B cell (primary cell): ENCODE measurements at places on chromosomes 11 and 22. TPM values are rescaled to one million over a fixed set of nuclear protein-coding genes. Genes with fewer than 3 reads are reported as not detected.

The TRPM5 gene
- polyA plus RNA-seq, result 0.03 and 0.16 TPM in 2 replicates

The CCDC188 gene
- polyA plus RNA-seq, result not detected in 2 replicates

The C11orf86 gene
- polyA plus RNA-seq, result not detected in 2 replicates

The RGL4 gene
- polyA plus RNA-seq, result 2.7 and 4.1 TPM in 2 replicates

The CARNS1 gene
- polyA plus RNA-seq, result 41.1 and 52.1 TPM in 2 replicates

The KRTAP5-10 gene
- polyA plus RNA-seq, result 0.19 TPM in 1 of 2 replicates, not detected in the other

The CDC45 gene
- polyA plus RNA-seq, result 0.61 and 1.4 TPM in 2 replicates

The HTATIP2 gene
- polyA plus RNA-seq, result 18.2 and 23.1 TPM in 2 replicates

The TRMU gene
- 51.0 and 64.8 TPM in 2 replicates for polyA plus RNA-seq

The SLC22A8 gene
- polyA plus RNA-seq, result not detected in 2 replicates

The FGF4 gene
- polyA plus RNA-seq, result not detected in 2 replicates

The MPEG1 gene
- 13.5 and 27.7 TPM in 2 replicates for polyA plus RNA-seq

The NXPE1 gene
- not detected in 2 replicates for polyA plus RNA-seq

The UBASH3B gene
- 2.3 and 3.2 TPM in 2 replicates for polyA plus RNA-seq

The GSTT2B gene
- polyA plus RNA-seq, result not detected in 2 replicates

The ESAM gene
- polyA plus RNA-seq, result 14.5 and 48.6 TPM in 2 replicates

The P2RX6 gene
- 0.35 and 0.79 TPM in 2 replicates for polyA plus RNA-seq

The DDX10 gene
- 15.6 and 15.9 TPM in 2 replicates for polyA plus RNA-seq

The BDNF gene
- polyA plus RNA-seq, result not detected in 2 replicates

The PGA5 gene
- polyA plus RNA-seq, result not detected in 2 replicates

The SLC5A12 gene
- polyA plus RNA-seq, result not detected in 2 replicates

The MPPED2 gene
- polyA plus RNA-seq, result 0.70 and 0.91 TPM in 2 replicates

The PTPRCAP gene
- 353 and 565 TPM in 2 replicates for polyA plus RNA-seq

The SCGB1D2 gene
- not detected in 2 replicates for polyA plus RNA-seq

The SGSM1 gene
- 0.36 and 1.3 TPM in 2 replicates for polyA plus RNA-seq
